ENCODE measurements at places on chromosomes 6 and 20.

DNA sequence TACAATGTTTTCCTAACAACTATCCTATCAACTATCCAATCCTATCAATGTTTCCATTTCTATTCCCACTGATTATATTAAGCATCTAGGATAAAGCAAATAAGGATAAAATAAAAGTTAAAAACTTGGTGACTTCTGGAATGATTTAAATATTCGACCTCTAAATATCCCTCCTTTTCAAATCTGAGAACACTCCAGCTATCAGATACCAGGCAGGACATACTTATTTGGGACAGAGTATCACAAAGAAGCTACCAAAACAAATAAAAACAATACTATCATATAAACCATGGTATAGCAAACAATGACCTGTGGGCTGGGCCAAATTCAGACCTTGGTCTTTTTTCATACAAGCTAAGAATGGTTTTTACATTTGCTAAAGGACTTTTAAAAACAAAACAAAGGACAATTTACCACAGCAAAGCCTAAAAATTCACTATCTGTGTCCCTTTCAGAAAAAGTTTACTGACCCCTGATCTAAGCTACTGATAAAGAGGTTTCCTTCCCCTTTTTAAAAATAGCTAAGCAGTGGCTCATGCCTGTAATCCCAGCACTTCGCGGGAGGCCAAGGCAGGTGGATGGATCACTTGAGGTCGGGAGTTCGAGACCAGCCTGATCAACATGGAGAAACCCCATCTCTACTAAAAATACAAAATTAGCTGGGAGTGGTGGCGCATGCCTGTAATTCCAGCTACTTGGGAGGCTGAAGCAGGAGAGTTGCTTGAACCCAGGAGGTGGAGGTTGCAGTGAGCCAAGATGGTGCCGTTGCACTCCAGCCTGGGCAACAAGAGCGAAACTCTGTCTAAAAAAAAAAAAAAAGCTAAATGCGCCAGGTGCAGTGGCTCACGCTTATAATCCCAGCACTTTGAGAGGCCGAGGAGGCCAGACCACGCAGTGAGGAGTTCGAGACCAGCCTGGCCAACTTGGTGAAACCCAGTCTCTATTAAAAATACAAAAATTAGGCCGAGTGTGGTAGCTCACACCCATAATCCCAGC lies 6.0 kb downstream of the NUP153 start:
- no peak for DNase-seq

DNA sequence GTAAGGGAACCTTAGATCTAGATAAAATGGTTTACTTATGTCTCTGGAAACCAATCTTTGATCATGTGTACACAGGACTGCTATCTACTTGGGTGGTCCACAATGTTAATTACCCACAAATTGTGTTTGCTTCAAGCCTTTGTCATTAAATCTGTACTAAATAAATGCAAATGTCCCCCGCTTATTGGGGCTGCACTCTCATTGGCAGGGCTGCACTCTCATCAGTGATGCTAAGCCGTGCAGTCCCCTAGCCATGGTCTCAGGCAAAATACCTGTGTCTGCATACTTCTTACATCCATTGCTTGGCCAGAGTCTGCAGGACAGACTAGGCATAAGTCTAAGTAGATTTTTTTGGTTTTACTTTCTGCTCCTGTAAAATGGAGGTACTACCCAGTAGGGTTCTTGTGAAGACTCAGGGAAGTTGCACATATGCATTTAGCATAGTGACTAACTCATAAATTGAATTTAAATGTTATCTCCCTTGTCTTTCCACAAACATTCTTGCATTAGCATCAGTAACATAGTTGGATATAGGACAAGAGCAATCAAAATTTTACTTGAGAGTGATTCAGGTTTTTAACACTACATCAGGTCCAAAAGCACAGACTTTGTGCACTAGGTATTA lies 117.4 kb downstream of the ASCC3 start:
- no peak for DNase-seq

- peak; percentile 70 for DNase-seq
Observed at GRCh38 chr6:7424967-7425807, 35.6 kb downstream of the RIOK1 start.

DNA sequence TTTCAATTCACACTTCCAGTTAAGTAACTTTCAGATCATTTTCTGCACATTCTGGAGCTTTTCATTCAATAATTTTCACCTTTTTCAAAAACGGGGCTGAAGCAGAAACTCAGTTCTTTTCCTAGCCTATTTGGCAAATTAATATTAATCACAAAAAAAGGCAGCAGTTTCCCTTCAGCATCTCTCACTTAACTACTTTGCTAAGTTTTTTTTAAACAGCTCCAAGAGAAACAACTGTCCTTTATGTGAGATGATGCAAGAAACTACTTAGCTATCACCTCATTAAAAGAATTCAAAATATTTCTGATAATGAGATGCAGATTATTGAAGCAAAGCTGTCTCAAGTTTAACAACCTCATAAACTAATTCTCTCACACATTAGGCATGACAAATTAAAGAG lies 11.8 kb downstream of the CASS4 start:
- no peak for DNase-seq

- DNase-seq, result no peak
Observed at GRCh38 chr20:17856024-17856564, 112.5 kb downstream of the SNX5 start.

DNA sequence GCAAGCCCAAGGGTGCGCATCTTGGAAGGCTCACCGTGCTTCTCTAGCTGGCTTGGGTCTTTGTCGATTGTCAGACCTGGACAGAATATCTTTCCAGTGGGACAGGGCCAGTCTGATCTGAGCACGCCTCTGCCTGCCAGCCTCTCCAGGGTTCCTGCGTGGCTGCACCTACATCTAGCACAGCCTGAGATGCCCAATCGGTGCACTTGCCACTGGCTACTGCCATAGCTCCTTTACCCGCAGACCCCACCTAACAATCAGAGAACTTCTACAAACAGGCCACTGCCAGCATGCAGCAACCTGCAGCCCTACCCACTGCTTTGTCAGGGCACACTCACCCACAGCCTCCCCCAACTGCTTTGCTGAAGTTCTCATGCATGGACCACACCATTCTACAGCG lies 56.7 kb upstream of the PHACTR3 start:
- no peak for DNase-seq
